ENCODE measurements at places on chromosomes 4 and X.

DNA sequence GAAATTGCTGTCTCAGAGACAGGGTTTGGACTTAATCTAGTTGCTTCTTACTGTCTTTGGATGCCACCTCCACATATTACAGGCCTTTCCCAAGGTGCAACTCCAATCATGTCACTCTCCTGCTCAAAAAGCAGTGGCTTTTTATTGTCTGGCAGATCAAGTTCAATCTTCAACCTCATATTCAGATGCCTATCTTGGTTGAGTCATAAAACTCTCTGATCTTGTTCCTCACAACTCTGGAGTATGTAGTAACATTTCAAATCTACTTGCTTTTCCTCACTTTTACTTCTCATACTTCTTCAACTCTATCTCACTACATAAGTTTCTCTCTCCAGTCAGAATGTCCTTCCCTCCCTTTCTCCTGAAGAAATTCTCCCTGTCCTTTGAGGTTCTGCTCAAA, 180.6 kb downstream of the VSIG4 start:
- no peak for DNase-seq

DNA sequence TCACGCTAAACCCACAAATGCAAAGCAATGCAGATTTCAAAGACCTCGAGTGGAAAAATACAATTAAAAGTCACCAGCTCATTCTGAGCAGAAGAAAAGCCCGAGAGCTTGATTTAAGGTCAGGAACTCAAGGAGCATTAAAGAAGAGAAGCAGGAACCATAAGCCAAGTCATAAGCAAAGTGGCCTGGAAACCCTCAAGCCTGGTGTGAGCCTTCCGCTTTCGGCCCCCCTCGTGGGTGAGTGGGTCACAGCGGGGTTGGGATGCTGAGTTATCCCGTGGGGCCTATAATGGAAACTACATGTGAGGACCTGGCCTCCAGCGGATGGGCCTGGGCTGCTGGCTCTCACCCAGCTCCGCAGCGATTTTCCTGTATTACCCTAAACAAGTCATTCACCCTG, 504.3 kb downstream of the RAB28 start:
- no peak for DNase-seq

GRCh38 chrX:8424912-8425311, 39.7 kb upstream of the VCX3B start:
- no peak for DNase-seq

DNA sequence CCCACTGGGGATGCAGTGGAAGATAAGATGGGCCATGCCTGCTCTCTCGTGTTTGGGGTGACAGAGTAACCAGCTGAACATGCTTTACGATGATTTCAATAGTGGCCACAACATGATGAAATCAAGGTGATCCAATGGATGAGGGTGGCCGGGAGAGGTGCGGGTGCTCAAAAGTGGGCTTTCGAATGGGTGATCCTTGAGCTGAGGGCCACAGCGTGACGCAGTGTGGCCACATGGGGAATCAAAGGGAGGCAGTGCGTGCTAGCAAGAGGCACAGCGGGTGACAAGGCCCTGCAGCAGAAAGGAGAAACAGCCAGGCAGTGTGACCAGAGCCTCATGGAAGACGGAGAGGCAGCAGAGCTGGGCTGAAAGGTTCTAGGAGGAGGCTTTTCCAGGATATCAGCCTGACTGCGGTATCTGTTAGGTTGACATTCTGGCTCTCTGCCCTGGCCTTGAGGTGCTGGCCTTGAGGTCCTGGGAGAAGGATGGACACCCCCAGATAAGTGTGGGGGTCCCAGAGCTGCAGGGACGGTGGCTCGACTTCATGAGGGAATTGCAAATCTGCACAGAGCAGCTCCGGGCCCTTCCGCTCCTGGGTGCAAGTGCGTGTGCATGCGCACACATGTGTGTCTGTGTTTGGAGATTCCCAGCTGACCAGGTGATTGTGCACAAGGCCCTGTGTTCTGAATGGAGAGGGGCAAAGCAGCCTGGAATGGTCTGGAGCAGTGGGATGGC, 38.0 kb upstream of the GPR78 start:
- no peak for DNase-seq

- no peak for DNase-seq
Measured at GRCh38 chr4:151575646-151576045, 166.7 kb downstream of the FHIP1A start.

DNA sequence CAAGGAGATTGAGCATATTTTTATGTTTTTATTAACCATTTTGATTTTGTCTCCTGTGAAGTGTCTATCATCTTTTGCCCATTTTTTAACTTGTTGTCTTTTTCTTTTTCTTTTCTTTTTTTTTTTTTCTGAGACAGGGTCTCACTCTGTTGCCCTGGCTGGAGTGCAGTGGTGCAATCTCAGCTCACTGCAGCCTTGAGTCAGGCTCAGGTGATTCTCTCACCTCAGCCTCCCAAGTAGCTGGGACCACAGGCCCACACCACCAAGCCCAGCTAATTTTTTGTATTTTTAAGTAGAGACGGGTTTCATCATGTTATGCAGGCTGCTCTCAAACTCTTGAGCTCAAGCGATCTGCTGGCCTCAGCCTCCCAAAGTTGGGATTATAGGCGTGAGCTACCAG, 4.6 kb upstream of the ADD1 start:
- no peak for DNase-seq

- DNase-seq = no peak
Measured at GRCh38 chr4:139922406-139923024, 231.5 kb downstream of the MAML3 start.

GRCh38 chr4:108054025-108054638, 64.4 kb downstream of the HADH start:
- DNase-seq = no peak

GRCh38 chr4:52833941-52834525, 28.1 kb upstream of the RASL11B start:
- DNase-seq = no peak

- DNase-seq = no peak
Measured at GRCh38 chr4:143185253-143186107, 763 bp downstream of the USP38 start.

DNA sequence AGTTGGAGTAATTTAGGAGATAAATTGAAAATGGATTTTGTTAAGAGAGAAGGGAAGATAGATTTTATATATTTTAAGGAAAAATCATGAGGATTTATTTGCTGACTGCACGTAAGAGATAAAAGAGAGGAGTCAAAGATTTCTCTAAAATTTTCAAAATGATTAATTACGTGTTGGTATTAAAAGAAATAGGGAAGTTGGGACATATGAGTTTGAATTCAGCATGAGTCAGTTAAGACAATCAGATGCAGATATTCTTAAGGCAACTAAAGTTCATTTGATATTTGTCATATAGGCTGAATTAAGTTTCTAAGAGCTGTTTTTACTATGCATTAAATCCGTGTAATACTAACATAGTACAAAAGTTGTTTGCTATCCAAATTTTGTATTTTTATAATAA, 46.9 kb downstream of the TET2 start:
- no peak for DNase-seq

DNA sequence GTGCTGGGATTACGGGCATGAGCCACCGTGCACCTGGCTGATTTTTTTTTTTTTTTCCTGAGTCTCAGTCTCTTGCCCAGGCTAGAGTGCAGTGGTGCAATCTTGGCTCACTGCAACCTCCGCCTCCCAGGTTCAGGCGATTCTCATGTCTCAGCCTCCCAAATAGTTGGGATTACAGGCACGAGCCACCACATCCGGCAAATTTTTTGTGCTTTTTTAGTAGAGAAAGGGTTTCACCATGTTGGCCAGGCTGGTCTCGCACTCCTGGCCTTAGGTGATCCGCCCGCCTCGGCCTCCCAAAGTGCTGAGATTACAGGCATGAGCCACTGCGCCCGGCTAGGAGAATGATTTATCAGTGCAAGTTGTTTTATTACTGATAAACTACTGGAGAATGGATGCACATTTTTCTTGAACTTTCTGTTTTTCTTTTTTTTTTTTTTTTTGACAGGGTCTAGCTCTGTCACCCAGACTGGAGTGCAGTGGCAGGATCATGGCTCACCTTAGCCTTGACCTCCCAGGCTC, 39.7 kb upstream of the DHRSX start:
- DNase-seq = no peak

- DNase-seq = no peak
Measured at GRCh38 chrX:134685668-134686067, 27.4 kb upstream of the PLAC1 start.

DNA sequence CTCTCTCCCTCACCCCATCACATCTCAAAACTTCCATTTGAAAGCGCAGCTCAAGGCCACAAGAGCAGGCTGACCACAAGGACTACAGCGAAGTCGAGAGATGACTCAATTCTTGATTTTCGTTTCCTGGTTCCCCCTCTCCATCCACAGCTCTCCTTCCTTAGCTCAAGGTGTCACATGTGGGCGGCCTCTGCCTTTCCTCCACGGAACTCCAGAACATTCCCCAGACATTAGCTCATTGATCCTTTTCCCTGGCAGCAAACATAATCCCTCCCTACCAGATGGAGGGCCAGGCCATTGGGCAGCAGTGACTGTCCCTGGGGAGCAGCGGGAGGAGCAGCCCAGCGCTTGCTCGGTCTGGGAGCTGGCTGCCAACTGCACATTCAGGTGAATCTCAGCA, 56.3 kb downstream of the CCDC149 start:
- no peak for DNase-seq

DNA sequence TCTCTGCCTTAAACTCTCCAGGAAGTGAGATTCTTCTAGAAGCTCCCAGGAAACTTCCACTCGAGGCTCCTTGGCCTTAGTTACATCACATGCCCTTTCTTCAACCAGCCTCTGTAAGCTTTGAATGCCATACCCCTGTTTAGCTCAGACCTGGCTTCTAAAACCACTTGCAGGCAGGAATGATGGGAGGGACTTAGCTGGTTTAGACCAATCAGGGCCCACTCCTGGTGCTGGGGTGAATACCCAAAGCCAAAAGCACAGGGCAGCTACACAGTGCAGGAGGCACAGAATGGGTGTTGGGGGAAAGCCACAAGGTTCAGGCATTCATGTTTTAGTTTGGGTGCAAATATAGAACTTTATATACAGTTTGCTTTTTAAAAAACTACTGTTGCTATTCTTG, 296.2 kb downstream of the FRMPD4 start:
- no peak for DNase-seq

GRCh38 chr4:26303008-26303407, 17.8 kb upstream of the RBPJ start:
- no peak for DNase-seq

Measured in activated CD4-positive, alpha-beta T cell treated with anti-CD3 and anti-CD28 coated beads, Interleukin-2, amount 50 U/mL, for 4 hours (primary cell).